Activated T-helper 2 cell treated with anti-CD3 and anti-CD28 coated beads, Interferon-gamma antibody, Interleukin-2, Interleukin-4, amounts not matched to agents 10 μg/mL and 5 μg/mL and 100 μg/mL, durations not matched to agents 14 hours and 24 hours and 36 hours (primary cell): ENCODE measurements at places on chromosomes 5 and 9. TPM values are rescaled to one million over a fixed set of nuclear protein-coding genes. Genes with fewer than 3 reads are reported as not detected.

BARHL1 gene
- total RNA-seq: not detected in 2 replicates

FGF18 gene
- total RNA-seq: 0.16 TPM in 1 of 2 replicates, not detected in the other

C5orf24 gene
- 36.0 and 40.5 TPM in 2 replicates for total RNA-seq

SH3RF2 gene
- 0.21 and 0.57 TPM in 2 replicates for total RNA-seq

PCDHB13 gene
- total RNA-seq: 0.02 TPM in 1 of 2 replicates, not detected in the other

TNFSF8 gene
- total RNA-seq: 73.6 and 82.3 TPM in 2 replicates

IRX4 gene
- total RNA-seq: not detected in 2 replicates

C9orf153 gene
- total RNA-seq: 0.34 and 0.41 TPM in 2 replicates

SPATA31D4 gene
- not detected in 2 replicates for total RNA-seq

GARIN3 gene
- 0.23 and 0.30 TPM in 2 replicates for total RNA-seq

ARL14EPL gene
- not detected in 2 replicates for total RNA-seq

DNA sequence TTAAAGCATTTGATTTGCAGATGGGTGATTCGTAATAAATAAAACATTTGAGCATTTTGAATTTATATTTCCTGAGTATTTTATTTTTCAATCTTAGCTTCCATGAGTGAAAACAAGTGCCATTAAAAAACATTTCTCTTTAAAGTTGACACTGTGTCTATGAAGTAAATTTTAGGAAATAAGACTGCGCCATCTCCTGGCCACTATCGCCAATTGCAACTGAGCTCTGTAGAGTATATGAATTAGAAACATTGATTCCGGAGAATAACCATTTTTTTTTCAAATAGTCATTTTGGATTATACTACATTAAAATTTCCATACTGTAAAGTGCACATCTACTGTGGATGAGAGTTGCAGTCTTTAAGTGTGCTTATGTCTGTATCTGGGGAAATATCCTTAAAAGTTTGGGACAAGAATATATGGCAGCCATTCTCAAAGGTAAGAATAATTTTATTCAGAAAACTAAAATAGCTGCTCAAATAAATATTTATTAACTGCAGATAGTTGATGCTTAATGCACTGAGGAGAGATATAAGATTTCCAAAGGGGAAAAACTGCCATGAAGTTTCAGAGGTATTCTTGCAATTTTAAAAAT, 5.9 kb downstream of the DMRTA1 start:
- DNase-seq: no peak

DNA sequence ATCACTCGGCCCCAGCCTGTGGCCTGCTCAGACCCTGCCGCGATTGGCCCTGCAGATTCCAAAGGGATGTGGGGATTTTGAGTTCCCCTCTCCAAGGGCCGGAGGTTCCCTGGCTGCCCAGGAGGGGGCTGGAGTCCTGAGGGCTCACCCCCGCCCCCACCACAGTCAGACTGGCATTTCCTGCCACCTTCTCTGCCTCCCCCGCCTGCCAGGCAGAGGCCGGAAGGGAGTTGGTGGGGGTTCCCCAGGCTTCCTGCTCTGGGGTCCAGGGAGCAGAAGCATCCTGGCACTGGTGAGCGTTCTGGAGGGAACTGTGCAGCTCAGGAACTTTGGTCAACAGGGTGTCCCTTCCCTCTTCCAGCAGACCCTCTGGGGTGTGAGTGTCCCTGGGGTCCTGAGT, 70.6 kb downstream of the RXRA start:
- DNase-seq: no peak

DNA sequence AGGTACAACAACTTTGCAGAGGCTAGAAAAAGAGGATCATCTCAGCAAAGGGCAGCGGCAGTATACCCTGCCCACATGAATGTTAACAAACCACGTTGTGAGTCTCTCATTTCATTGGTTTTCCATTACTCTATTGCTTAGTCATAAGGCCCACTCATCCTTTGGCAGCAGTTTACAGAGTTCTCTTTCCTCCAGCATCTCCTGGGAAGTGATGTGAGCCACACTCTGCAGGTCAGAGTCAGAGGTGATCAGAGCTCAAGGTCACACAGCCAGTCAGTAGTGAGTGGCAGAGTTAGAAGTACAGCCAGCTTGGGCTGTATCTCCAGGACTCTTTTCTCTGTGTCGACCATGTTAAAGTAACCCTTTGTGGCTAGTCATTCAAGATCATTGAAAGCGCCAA, 599.6 kb upstream of the GRAMD2B start:
- no peak for DNase-seq

DNA sequence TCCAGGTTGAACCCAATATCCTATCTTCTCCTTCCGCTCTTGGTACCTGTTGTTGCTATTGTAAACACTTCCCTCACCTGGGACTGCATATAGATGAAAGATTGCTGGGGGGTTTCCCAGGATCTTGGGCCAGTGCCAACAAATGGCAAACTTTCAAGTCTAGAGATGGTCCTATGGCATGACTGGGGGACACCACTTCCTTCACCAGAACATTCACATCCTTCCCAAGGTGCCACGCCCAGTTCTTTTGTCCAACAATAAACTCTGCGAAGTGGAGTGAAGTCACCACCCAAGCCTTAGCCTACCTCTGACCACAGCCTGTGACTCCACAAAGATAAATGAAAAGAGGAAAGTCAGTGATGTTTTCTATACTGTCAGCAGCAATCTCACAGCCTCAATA, 34.4 kb downstream of the DOCK8 start:
- peak; percentile 16 for DNase-seq

GRCh38 chr5:159033351-159033657, 66.4 kb downstream of the EBF1 start:
- DNase-seq: no peak

GRCh38 chr9:130319300-130319699, 53.7 kb downstream of the HMCN2 start:
- DNase-seq: no peak

GRCh38 chr5:71492817-71493615, 37.6 kb downstream of the BDP1 start:
- DNase-seq: no peak

DNA sequence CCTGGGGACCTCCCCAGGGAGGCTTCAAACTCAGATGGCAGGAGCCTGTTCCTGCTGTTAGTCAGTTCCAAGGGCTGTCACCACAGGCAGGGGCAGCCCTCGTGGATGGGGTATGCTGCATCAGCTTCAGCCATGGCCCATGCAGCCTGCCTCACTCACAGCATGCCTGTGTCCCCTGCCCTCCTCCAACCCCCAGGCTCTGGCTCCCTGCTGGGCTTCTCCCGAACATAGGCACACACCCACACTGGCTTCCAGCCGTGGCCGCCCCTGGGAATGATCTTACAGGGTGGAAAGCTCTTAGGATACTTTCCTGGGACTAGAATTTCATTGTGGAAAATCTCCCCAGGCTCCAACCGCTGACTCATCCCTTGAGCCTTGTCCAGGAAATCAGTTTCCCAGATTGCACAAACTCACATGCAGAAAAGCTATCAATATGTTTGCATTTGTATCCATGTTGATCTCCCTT, 163.8 kb downstream of the SEC61B start:
- no peak for DNase-seq

- DNase-seq: no peak
Observed at GRCh38 chr5:3006526-3006925, 255.0 kb upstream of the IRX2 start.

- peak; percentile 93 for DNase-seq
Observed at GRCh38 chr9:133335924-133336811, at the start of gene SURF6. Gene SURF6, minus strand, starts transcription at chr9:133336188. Its CDS starts 56 bp downstream, at chr9:133336132.

- DNase-seq: no peak
Observed at GRCh38 chr5:178428341-178429155, 161.6 kb downstream of the COL23A1 start.

DNA sequence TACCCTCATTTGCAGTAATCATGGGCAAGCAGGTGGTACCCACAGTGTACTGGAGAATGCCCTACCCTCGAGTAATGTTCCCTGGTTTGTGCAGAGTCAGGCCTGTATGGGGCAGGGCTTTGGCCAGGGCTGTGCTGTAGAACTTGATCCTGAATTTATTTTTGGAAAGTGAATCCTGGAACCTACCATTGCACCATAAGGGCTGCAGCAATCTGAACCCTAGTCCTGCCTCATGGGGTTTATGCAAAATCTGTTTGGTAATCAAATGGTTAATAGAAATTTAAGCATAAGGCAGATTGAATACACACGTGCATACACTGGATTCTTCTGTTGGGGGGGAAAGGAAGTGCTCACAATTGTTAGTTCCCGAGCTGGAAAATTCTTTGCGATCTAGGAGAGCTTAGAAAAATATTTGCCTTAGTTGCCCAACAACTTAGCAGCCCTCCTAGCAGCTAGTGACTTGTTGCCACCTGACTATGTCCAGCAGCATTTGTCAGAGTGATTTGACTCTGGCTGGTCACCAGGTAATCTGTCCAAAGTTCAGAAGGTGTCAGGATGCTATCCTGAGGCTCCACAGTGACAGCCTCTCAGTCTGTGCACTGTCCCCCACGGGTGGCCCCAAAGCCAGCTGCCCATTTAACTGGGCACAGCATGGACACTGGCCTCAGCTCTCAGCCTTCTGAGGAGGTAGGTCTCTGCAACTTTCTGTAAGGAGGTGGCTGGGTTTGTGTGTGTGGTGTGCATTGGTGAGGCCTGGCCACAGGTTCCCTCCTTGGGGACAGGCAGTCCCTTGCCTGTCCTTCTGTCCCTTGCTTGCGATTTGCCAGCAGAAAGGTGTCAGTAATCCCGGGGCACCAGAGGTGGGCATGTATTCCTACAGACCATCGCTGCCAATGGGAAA, 8.3 kb downstream of the MVB12B start:
- DNase-seq: no peak
